Activated CD8-positive, alpha-beta memory T cell treated with anti-CD3 and anti-CD28 coated beads for 1 hour (primary cell): ENCODE measurements at places on chromosomes 4 and X.

DNA sequence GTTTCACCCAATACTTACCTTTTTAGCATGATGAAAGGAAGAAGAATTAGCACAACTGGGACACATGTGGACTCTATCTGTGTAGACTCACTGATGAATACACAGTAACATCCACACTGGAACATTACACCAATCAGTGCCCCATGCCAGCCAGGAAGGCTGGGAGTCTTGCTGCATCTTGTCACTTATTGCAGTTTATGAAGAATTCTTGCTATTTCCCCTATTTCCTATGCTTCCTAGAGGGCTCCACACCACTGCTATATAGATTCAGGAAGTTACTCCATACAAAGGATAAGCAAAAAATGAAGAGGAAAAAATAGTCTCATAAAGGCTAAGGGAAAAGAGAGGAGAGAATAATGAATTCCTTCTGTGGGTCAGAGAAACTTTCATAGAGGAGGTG, 201.0 kb downstream of the CAMK2D start:
- no peak for DNase-seq

DNA sequence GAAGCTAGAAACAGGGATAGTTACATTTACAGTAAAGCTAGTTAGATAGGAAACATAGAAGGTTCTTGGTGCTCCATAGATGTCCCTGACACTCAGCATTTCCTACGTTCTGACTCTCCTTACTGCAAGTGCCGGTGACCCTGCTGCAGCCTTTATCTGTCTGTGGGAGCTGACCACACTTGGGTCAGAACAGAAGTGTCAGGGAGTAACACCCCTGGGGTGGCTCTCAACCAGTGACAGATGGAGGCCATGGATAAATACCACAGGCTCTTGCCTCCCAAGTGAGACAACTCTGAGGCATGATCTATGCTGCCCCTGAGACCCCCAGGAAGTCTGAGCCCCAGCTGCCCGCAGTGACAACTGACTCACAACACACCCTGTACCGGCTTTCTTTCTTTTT, 69.8 kb downstream of the ANXA3 start:
- DNase-seq = no peak

GRCh38 chrX:43239356-43239755, 416.7 kb upstream of the MAOA start:
- no peak for DNase-seq

DNA sequence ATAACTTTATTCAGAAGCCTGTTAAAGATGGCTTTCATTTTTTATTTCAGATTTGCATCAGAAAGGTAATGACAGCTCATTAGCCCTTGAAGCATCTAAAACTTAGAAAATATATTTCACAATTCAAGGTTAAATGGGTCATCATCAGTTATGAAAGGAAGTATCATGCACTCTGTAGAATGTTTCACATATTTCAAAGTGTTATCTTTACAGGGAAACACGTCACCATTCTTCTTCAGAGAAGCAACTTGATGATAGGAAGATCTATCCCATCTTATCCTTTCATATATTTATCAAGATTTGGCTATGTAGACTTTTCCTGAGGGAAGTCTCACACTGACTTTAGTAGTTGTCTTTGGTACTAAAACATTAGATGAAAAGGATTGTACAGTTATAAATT, 277.8 kb downstream of the TENM3 start:
- no peak for DNase-seq

- DNase-seq = no peak
These were observed 1.1 kb upstream of the DKK2 start for GRCh38 chr4:107037199-107037584.

- no peak for DNase-seq
These were observed 187.9 kb downstream of the KDR start for GRCh38 chr4:54937501-54937900.

GRCh38 chr4:122865425-122865824, 38.8 kb downstream of the FGF2 start:
- no peak for DNase-seq

DNA sequence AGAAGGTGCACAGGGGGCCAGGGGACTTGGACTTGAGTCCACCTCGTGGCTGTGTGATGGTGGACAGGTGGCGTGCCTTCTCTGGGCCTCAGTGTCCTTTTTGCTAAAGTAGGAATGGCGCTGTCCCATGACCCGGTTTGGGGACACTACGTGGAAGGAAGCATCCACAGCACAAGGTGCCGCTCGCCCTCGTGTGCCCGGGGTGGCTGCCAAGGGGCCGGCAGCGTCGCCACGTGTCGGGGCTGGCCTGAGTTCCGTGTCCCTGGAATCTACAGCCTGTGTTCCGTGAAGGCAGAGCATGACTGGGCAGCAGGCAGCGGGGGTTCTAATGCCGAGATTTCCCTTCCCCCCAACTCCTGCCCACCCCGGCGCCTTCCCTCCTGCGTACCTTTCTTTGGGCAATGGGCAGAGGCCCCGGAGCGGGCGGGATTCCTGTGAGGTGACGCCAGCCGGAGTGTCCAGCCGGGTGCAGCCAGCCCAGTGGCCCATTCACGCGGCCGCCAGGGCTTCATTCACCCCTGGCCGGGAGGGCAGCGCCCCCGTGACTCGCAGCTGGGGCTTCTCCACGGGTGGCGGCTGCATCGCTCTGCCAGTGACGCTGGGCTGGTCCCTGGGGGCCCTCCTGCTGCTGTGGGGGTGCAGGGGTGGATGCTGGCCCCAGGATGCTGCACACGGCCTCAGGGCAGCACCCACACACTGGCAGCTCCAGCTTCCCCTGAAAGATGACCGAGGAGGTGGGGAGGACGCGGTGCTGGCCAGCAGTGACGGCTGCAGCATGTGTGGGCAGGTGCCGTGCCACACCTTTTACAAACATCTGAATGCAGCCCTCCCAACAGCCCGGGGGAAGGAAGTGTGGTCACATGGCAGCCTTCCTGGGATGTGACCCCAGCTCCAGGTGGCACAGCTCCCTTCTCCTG, 21.2 kb downstream of the DOK7 start:
- DNase-seq = no peak
